ENCODE measurements at places on chromosomes 7 and 10.

DNA sequence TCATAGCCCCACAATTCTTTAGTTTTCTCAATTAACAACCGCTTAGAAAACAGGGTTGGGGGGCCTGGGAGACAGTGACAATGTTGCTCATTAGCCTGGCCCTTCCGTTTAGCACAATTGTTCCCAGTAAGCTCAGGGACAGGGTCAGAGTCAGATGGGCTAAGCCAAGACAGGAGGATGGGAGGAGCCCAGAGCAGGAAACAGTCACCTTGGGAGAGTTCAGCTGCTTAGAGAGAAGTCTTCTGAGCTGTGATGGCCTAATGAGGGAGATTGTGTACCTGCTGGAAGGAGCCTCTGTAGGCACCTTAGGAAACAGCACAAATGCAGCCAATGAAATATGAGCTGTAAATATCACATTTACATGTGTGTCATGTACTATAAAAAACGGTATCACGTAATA, 35.9 kb downstream of the SVOPL start:
- DNase-seq = no peak

GRCh38 chr7:99310004-99310403, 15.7 kb upstream of the ARPC1A start:
- DNase-seq = no peak

DNA sequence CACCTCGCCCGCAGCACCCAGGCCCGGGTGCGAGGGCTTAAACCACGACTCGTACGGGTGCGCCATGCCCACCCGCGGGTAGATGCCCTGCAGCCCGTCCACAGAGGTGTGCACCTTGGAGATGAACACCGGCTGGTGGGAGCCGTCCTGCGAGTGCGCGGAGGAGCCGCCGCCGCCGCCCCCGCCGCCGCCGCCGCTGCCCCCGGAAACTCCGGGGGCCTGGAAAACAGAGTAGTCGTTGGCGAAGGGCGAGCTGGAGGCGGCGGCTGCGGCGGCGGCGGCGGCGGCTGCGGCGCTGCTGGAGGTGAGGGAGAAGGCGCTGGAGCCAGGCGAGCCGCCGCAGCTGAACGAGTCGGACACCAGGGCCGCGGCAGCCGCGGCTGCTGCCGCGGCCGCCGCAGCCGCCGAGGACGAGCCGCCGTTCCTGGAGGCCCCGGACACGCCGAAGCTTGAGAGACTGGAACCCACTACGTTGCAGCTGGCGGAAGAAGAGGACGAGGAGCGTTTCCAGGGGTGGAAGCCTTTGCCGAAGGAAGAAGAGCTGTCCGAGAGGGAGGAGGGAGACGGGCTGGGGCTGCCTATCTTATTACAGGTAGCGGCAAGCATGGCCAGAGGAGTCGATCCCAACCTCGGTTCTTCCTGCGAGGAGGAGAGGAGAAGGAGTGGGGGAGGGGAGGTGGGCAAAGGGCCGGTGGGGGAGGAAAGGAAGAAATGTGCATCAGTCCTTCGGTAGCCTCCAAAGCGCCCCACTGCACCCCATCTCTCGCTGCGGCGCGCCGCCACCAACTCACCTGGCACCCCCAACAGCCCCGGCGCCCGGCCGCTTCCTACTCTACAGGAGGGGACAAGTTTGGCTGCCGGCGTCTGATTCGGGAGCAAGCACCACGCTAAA, 1.3 kb downstream of the SP8 start:
- DNase-seq = no peak

GRCh38 chr10:117470733-117471132, 71.8 kb upstream of the EMX2 start:
- DNase-seq = no peak

GRCh38 chr10:4051011-4051640, 266.1 kb upstream of the KLF6 start:
- no peak for DNase-seq

- no peak for DNase-seq
These were observed 14.2 kb downstream of the LEP start for GRCh38 chr7:128255271-128255670.

- no peak for DNase-seq
These were observed 1454.1 kb downstream of the GATA3 start for GRCh38 chr10:9508606-9509005.

- DNase-seq = no peak
These were observed 7.4 kb upstream of the TRPV6 start for GRCh38 chr7:142892951-142893350.

GRCh38 chr7:139588632-139589031, 65.1 kb downstream of the CLEC2L start:
- no peak for DNase-seq

DNA sequence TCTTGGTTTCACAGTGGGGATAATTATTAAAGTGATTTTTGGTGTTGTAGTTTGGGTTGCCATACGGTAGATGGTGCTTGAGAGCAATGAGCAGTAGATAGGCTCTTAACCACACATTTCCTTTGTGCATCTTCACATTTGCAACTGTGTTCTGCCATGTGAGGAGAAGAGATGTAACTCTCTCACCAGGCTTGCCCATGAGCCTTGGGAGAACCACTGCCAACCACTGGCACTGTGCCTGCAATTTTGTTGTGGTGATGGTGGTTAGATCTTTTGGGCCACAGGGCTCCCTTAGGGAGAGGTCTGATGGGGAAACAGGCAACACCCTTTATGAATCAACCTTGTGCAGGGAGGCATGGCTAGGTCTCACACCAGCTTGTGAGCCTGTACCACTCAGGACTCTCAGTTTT, 204.3 kb downstream of the CCDC7 start:
- DNase-seq = no peak

GRCh38 chr10:116637830-116638229, 17.1 kb downstream of the PNLIPRP2 start:
- no peak for DNase-seq

DNA sequence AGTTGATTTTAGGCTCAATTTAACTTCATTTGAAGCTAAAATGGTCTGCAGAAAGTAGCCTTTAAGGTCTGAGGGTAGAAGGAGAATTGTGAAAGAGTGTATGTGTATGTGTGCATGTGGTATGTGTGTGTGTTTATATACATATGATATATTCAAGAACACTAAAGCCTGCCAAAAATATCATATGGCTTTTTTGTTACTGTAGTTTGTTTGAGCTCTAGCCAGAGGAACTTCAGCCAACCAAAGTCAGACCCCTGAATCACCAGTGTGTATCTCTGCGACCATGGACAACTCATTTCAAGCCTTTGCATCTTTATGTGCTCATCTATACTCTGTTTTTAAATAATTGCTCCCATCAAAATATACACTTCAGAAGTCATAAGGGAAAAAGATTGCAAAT, 58.4 kb upstream of the HDAC9 start:
- DNase-seq = no peak

DNA sequence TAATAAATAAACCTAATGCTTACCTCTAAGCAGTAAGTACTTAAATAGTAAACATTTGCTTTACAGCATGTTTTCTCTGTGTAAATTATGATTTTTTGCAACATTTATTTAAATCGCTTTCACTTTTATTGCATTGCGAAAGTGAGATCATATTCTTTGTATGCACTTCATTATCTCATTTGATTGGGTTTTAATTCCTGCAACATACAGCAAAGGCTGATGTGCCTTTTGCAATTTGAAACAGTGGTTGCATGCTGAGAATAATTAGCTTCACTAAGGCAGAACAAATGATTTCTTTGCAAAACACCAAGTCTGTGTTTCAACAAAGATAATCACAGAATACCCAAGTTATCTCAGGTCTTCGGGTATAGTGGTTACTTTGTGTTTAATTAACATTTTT, 16.3 kb upstream of the THSD7A start:
- DNase-seq = no peak

DNA sequence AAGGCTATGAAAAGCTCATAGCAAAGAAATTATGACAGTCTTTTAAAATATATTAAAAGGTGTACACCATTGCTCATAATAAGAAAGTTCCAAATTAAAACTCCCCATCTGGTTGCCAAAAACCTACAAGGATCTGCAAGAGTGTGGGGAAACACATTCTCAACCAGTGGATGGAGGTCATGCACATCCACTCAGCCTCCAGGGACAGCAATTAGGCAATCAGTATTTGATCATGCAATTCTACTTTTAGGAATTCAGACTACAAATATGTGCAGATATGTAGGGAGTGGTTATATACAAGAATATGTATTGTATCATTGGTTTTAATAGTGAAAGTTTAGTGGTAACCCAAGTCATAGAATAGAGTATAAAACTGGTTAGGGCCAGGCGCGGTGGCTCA, 157.8 kb downstream of the FGFR2 start:
- no peak for DNase-seq

DNA sequence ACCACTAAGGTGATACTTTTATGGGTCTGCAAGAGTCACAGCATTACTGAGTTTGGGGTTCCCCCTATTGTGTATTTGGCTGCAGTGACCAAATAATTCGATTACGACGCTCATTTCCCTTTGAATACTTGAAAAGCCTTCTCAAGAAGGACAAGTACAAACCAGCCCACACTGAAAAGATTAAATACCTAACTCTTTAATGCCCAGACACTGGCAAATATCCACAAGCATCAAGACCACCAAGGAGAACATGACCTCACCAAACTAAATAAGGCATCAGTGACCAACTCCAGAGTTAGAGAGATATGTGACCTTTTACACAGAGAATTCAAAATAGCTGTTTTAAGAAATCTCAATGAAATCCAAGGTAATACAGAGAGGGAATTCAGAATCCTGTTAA, 31.8 kb upstream of the SFTPD start:
- DNase-seq = no peak

GRCh38 chr10:52221923-52222322, 92.2 kb upstream of the DKK1 start:
- no peak for DNase-seq

- no peak for DNase-seq
These were observed 553 bp downstream of the TSPAN15 start for GRCh38 chr10:69451784-69452251.

- DNase-seq = no peak
These were observed 165.1 kb downstream of the SH3PXD2A start for GRCh38 chr10:103690281-103690680.

DNA sequence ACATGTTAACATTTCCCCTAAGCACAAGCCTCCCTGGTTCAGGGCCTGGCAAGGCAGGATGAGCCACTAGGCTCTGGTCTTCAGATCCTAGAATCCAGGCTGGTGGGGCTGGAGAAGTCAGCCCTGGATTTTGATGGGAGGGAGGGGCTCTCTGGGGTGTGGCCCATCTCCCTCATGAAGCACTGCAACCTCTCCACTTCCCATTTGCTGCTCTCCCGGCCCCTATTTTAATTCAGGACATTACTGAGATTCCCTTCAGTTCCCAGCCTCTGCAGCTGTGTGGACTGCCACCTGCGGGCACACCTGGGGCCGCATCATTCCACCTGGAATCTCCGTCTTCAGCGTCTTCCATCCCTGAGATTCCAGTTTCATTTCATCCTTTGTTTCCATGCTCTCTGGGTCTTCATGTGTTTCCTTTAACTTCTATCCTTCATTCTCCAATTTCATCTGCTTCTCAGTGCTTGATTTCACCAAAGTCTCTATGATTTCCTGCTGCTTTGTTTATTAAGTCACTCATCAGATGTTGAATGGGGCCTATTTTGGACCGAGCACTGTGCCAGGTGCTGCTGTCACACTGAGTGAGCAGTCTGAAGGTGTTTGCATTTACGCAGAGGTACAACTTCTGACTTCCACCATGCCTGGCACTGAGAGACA, 253.6 kb downstream of the WDR37 start:
- no peak for DNase-seq

DNA sequence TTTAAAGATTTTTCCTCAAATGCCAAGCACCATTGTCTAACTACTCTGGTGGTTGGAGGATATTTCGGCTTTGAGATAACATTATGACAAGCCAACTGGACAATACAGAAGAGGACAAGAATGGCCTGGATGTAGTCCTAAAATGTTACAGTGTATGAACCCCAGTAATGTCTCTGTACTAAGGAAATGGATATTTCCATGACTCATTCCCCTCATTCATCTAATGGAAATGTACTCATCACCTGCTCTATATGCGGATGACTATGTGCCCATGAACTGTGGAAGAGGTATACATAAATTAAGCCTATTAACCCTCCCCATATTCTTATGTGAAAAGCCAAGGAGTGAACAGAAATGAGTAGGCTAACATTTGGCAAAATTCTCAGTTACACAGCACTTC, 207.9 kb downstream of the CACNA2D1 start:
- no peak for DNase-seq

DNA sequence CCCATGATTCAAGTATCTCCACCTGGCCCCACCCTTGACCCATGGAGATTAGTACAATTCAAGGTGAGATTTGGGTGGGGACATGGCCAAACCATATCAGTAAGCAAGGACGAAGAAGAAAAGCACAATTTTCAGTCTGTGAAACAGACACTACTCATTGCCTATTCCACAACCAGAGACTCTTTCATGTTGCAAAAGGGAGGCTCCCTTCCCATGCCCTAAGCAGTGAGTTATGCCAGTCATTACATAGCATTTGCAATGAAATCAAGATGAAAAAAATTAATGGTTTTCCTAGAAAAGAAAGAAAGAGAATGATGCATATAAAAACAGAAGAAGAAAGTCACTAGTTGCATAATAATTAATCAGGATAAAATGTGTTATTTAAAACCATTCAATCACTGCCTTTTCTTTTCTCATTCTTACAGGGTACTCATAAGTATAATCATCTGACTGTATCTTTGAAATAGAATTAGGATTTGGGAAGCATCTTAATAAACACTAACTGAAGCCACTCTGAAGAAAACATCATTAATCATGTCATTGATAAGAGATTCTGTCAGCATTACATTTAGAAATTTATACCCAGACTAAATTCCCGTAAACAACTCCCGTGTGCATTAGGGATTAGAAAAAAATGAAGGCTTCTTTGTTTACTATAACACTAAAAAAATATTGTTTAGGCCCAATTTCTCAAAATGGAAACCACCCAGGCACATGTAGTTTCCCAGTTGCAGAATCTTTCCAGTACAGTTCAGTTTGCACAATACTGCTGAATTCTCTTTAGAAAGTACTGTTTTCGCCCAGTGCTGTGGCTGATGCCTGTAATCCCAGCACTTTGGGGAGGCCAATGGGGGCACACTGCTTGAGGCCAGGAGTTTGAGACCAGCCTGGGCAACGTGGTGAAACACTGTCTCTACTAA, 9.1 kb downstream of the PRPS1L1 start:
- DNase-seq = no peak

GRCh38 chr10:70323697-70324338, 40.0 kb upstream of the NPFFR1 start:
- no peak for DNase-seq

DNA sequence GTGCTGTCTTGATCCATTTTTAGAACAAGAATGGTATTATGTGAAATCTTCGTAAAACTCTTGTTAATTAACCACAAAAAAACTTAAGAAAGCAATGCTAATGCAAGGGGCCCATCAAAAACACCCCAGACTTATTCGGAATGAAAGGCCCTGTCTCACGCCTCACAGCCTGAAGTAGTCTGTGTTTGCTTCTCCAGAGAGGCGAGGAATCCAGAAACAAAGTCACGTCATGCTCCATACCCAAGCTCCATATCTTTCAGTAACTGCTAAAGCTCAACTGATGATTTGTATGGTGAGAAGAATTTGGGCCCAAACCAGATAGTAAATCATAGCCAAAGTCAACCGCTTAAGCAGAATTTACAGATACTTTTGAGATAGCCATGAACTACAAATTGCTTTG, 155.4 kb downstream of the ATE1 start:
- no peak for DNase-seq

GRCh38 chr10:81866753-81867152, 8.2 kb upstream of the NRG3 start:
- no peak for DNase-seq

- no peak for DNase-seq
These were observed 4.0 kb downstream of the GNB2 start for GRCh38 chr7:100677308-100678267.
